ENCODE measurements at places on chromosomes 12 and 14.

GRCh38 chr14:91848504-91849001 is 18.8 kb downstream of the TC2N start:
- no peak for DNase-seq

GRCh38 chr12:47364261-47364660 is 284.5 kb upstream of the AMIGO2 start:
- DNase-seq, result no peak

DNA sequence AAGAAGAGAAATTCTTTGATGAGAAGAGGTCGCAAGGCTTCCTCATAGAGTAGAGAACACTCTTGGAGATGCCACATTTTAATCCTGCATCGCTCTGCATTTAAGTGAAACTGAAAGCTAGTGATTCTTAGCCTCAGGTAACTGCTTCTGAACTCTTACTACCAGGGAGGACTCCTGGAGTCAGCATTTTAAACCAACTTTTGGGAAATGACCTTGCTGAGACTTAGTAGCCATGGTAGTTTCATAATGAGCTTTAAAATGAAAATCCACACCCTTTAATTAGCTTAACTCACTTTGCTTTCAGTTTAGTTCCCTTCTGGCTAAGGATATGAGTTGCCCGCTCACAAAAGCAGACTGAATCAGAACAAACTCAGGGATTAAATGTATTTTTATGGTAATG is 80.3 kb downstream of the SYNE2 start:
- DNase-seq, result no peak

GRCh38 chr12:19689801-19690472 is 250.6 kb downstream of the AEBP2 start:
- DNase-seq, result no peak

- DNase-seq, result no peak
Observed at GRCh38 chr14:77151245-77151644, 9.7 kb upstream of the ZDHHC22 start.

GRCh38 chr14:77593501-77593961 is 22.9 kb downstream of the SPTLC2 start:
- DNase-seq, result no peak

GRCh38 chr14:96309896-96310330 is 53.2 kb downstream of the ATG2B start:
- DNase-seq, result no peak

GRCh38 chr12:103102225-103102744 is 144.8 kb downstream of the ASCL1 start:
- DNase-seq, result no peak

DNA sequence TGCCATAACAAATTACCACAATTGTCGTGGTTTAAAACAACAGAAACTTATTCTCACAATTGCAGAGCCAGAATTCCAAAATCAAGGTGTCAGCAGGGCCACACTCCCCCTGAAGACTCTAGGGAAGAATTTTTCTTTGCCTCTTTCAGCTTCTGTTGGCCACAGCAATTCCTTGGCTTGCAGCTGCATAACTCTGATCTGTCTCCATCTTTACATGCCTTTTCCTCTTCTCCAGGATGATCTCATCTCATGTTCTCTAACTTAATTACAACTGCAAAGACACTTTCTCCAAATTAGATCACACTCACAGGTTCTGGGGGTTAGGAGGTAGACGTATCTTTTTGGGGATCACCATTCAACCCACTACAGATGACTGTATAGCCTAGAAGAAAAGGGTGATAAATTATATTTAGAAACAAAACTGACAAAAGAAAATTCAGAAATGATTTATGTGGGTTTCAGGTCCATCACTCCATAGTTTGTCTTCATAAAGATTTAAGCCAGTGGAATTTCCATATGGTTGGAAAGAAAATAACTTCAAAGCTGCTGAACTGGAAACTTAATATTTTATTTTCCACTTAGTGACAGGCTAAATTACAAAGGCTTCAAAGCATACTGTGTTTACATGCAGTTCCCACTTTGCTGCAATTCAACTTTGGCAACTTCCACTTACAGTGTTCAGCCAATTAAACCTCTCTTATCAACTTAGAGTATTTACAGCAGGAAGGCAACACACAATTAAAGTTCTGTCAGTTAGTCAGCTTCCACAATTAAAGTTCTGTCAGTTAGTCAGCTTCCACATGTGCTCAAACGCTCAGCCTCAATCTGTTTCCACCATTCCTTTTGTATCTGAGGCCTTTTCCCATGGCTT is 213.3 kb downstream of the EPS8 start:
- no peak for DNase-seq

All from Right ventricle myocardium inferior (tissue), 1 donor.